ENCODE measurements at places on chromosomes 2 and 18.

DNA sequence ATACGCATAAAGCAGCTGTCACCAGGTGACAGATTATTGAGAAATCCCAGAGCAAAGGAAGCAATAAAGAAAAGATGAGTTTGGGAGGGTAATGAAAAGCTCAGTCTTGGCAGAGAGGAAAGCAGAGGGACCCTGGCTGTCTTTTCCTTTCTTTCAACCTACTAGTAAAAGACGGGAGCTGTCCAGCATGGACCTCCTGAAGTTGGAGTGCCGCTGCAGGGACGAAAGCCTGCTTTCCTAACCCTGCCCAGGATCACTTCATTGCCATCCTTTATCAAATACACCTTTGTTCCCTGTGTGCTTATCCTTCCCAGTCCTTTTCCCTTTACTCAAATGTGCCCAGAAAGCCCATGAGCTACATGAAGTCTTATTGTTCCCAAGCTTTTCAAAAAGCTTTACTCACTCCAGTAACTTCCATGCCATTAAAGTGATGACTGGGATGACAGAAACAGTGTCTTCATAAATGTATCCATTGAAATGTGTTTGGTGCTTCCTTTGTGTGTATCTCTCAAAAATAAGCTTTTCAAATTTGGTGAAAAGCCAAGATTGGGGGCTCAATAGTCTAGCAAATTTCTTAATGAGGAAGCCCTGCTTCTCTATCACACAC lies 3.7 kb upstream of the SPR start:
- peak; percentile 61 for DNase-seq

GRCh38 chr18:26653943-26654615 lies 105.7 kb upstream of the KCTD1 start:
- no peak for DNase-seq

- DNase-seq: no peak
These were observed 36.4 kb upstream of the ZCCHC2 start for GRCh38 chr18:62486290-62486964.

DNA sequence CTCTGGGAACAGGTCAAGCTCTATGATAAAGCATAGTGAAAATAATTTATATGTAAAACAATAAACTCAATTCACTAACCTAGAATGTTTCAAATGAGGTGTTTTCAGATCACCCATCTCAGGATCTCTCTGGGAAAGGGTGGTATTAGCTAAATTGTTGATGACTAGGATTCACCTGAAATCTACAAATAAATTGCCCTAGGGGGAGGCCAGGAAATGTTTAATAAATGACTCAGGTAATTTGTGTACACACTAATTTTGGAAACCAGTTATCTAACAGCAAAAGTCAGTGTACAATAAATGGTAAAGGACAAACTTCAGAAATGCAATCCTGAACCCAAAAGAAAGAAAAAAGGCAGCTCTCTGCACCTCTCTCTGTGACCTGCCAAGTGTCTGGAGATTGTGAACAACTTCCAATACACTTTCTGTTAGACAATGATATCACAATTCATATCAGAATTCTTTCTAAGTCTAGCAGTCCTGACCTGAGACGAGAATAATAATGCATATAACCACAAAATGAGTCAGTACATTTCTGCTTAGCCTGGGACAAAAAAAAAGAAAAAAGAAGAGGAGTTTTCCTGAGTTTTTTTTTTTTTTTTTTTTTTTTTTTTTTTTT lies 760.0 kb downstream of the EPHA4 start:
- DNase-seq: no peak

GRCh38 chr18:9708057-9708433 lies at the start of gene RAB31:
Gene RAB31 (plus strand): TSS chr18:9708301. CDS start chr18:9708406, 105 bp downstream.
- peak; percentile 43 for DNase-seq

GRCh38 chr2:224909885-224910573 lies 132.2 kb downstream of the DOCK10 start:
- no peak for DNase-seq

GRCh38 chr2:45182667-45183295 lies 173.5 kb upstream of the SIX2 start:
- DNase-seq: no peak

Measured in neuronal stem cell (in vitro differentiated cells).